ENCODE measurements at places on chromosomes 3 and 15.

DNA sequence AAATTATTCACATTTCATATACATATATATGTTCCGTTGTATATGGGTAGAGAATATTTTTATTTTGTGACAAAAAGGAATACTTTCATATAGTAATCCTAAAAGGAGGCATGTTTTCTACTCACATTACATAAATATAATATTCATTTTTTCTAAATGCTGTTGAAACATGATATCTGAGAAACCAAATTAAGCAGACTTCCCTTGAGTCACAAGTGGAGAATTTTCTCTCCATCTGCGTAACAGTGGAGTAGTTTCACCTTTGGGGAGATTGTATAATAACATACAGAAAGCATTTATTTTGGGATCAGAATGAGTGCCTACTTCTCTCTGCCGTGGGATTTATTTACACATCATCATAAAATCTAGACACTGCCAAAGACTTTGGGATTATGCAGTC, 849.8 kb downstream of the NSUN3 start:
- no peak for DNase-seq

- no peak for DNase-seq
These were observed 126.8 kb downstream of the TGFBR2 start for GRCh38 chr3:30733209-30733608.

GRCh38 chr3:152718810-152719209, 116.1 kb upstream of the P2RY1 start:
- no peak for DNase-seq

GRCh38 chr3:193240436-193240849, 579 bp upstream of the PLAAT1 start:
- DNase-seq = no peak

GRCh38 chr3:100230710-100231109, 30.1 kb upstream of the TBC1D23 start:
- DNase-seq = no peak

DNA sequence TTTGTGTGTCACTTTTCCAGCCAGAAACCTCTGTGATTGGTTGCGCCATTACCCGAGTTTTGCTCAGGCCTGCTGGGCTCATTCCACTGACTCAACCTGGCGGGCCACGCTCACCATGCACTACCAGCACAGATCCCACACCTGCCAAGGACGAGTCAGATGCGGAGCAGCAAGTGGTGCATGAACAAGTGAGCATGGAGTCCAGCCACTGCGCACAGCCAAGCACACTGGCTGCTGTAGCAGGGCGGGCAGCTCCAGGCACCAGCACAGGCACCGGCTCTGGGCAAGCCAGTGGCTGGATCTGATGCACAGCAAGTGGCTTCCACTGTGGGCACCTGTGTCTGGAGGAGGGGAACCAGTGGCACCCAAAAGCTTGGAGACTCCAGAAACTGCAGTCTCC, 110.4 kb downstream of the CBLB start:
- DNase-seq = no peak

DNA sequence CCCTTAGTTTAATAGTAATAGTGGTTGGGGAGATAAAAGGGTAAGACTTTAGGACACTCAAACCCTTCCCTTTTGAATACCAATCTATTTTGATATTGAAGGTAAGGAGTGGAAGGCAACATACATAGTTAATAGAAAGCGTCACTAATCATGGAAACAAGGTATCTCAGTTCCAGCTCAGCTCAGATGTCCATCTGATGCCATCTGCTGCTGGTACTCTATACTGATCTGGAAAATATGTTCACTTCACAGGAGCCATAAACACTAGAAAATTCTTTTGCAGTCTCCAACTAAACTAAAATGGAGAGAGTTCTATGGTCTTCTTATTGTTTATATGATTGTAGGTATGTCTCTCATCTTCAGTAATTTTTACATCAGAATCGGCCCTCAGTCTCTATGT, 1777.1 kb downstream of the OTOL1 start:
- no peak for DNase-seq

DNA sequence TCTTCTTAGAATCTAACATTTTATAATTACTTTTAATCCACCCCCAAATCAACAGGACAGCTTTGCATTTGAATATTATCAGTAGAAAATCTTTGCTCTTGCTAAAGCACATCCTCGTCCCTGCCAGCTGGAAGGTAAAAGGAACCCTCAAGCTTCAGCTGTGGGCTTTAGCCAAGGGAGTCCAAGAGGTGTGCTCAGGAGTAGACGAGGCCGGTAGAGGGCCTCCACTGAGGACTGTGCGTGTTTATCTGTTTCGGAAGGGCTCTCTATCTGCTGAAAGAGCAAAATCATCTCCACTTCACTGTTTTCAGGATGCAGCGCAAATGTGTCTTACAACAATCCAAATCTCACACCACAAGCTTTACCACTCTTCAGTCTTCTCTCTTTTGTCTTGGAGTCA, 257.4 kb upstream of the IL12A start:
- DNase-seq = no peak

DNA sequence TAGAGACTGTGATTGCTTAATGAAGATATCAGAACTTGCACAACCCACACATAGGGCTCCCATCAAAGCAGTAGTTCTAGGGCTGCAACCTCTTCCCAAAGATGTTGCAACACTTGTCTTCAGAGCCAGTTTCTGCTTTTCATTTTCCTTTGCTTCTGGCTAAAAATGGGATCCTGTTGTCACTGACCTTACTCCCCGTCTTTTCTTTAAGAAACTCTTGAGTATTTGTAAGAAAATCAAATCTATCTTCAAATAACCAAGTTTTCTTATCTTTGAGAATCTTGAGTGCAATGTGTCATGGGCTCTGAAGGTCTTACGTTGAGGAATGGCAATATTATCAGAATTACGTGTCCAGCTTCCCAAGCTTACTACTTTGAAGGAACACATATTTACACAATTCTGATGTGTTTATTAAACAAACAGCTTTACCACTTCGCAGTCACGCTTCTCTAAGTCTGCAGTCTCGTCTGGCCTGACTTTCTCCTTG, 24.1 kb downstream of the CACNA1D start:
- DNase-seq = no peak

DNA sequence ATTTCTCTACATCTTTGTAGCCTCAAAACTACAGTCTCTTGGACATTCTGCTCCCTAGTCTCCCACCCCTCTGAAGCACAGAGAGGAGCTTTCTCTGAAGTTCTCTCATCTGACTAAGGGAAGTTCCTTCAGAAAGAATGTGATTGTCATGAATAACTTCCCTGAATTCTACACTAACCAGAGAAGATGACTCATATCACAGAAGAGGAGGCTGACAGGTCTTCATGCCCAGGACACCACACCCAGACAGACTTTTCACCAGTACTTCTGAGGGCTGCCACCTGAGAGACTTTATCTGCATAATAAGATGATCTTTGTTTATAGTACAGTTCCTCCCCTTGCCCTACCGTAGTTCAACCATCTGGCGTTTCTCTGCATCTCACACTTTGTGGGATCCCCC, 52.8 kb downstream of the CDIN1 start:
- no peak for DNase-seq

- DNase-seq = peak; percentile 1
These were observed 104.2 kb upstream of the SLC7A14 start for GRCh38 chr3:170689893-170690660.

GRCh38 chr3:30333903-30334302, 272.5 kb upstream of the TGFBR2 start:
- DNase-seq = no peak

DNA sequence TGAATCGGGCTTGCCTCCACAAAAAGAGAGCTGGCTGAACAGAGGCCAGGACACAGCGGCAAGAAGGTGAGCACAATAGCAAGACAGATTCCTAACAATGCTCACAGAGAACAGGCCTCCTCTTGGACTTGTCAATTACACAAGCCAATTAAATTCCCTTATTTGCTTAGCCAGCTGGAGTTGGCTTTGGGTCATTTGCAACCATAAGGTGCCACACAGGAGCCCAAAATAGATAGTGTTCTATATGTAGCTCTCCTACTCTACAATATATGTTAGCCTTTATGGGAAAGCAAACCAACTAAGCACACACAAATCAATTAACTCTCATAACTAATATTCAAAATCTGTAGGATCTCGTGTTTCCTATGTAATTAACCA, 335.6 kb downstream of the FOXP1 start:
- DNase-seq = no peak

- DNase-seq = no peak
These were observed 161.1 kb downstream of the CACNA2D3 start for GRCh38 chr3:54283470-54283869.

DNA sequence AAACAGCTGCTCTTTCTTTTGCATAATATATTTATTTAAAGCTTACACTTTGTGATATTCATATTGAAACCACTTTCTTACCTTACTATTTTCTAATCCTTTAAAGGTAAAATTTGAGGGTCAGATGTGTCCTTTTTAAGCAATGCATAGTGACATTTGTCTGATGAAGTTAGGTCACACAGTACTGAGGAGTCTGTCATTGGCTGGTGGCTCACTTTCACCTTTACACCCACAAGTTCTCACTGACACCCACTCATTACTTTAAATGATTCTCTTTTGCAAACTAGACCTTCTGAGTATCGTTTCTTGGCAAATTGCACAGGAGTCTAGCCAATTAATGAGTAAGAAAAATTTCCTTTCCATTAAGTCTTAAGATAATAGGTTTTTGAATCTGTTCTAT, 758.3 kb upstream of the ARPP21 start:
- no peak for DNase-seq

DNA sequence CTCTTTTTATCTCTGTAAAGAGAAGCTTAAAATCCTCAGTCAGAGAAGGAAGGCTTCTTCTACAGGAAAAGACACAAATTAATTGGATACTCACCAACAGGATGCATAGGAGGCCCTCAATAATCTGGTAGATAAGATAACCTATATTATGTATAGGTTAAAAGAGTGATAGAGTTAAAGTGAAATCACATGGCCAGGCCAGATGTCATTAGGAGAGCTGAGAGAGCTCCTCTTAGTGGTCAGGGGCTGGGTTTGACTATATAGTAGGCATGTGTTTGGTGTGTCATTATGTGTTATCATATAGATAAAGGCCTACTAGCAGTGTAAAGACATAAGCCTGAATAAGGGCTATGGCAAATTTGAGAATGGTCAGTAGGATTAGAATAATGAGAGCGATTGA, 479.3 kb downstream of the EPHA3 start:
- no peak for DNase-seq

- DNase-seq = no peak
These were observed 3.9 kb upstream of the VPS8 start for GRCh38 chr3:184808021-184808420.

DNA sequence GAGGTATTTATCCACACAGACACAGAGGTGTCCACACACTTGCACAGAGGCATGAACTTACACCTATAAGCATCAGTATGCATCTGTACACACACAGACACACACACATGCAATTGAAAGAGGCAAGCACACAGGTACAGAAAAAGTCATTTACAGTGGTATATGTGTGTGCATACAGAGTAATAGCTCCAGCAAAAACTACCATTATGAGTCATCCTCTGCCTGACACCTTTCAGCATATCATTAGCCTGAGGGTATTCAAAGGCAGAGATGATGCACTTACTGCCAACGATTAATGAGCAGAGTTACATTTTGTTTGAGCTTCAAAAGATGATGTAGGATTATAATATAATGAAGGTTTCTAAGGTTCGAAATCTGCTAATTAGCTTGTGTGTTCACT, 100.3 kb upstream of the TPRG1 start:
- no peak for DNase-seq

GRCh38 chr3:20051123-20051806, 11.0 kb downstream of the KAT2B start:
- no peak for DNase-seq

- no peak for DNase-seq
These were observed 52.4 kb downstream of the TBL1XR1 start for GRCh38 chr3:177144922-177145321.

GRCh38 chr3:50503504-50504342, at the start of gene CACNA2D2:
Gene CACNA2D2 (minus strand): TSS chr3:50503634. CDS start chr3:50503423, 211 bp downstream.
- DNase-seq = peak; percentile 50

DNA sequence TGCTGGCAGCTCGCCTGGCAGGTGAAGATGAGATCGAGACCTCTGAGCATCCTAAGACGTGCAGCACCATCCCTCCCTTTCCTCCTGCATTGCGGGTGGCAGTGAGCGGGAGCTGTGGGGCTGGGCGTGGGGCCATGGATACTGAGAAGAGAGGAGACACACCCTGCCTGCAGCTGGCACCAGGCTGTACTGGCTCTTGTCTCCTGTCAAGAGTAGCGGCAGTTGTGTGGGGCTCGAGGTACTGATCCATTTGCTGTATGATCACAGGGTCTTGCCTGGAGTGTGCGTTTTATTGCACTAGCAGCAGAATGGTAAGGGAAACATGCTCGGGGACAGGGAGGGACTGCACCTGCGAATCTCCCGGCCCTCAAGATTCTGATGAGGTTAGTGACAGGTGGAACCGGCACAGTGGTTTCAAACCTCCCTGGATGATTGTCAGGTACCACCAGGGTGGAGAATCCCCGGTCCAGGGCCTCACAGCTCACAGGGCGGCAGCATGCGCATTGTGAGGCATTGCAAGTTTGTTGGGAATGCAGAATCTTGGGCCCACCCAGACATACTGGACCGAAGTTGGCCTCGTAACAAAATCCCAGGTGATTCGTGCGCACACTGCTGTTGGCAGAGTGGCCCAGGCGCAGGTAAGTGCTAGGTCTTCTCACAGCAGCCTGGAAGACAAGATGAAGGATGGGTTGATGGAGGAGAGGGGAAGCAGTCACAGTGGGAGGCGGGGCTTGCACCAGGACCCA, 14.1 kb downstream of the SYNM start:
- no peak for DNase-seq

GRCh38 chr3:52310861-52311575, 5.1 kb upstream of the DNAH1 start:
- DNase-seq = peak; percentile 28

GRCh38 chr15:76140074-76140464, 80.3 kb downstream of the TMEM266 start:
- DNase-seq = no peak

- DNase-seq = peak; percentile 43
These were observed 832 bp downstream of the TGFBR2 start for GRCh38 chr3:30607032-30607833.

All from stimulated activated CD8-positive, alpha-beta memory T cell treated with anti-CD3 and anti-CD28 coated beads, Interleukin-2, amount 100 ng/mL, for 1 hour (primary cell).